ENCODE measurements at places on chromosomes 5 and 9.

- peaks cover 6% of the 10 kb centered on the region for H3K4me1 ChIP-seq
- peaks cover 4% of the 10 kb centered on the region for H3K27me3 ChIP-seq
- no peak overlapping the region for H3K4me3 ChIP-seq
- no peaks in the 10 kb centered on the region for H3K36me3 ChIP-seq
Observed at GRCh38 chr9:121876658-121877271, 216.3 kb downstream of the TTLL11 start.

DNA sequence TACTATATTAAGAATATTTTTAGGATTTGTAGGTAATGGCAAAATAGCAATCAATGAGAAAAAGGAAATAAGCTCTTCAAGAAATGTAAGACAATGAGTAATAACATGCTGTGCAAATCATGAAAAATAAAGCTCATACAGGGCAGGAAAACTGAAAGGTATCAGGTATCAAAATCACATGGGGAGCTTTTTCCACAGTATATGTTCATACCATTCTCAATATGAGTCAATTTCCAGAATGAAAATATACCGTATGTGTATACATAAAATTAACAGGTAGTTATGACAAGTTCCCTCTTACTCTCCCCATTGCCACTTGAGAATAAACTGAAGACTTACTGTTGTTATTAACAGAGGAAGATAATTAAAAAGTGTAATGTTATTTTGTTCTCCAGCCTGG is 35.9 kb downstream of the EFCAB9 start:
- no peak overlapping the region for H3K27ac ChIP-seq
- no peak for DNase-seq
- no peaks in the 10 kb centered on the region for H3K27me3 ChIP-seq

DNA sequence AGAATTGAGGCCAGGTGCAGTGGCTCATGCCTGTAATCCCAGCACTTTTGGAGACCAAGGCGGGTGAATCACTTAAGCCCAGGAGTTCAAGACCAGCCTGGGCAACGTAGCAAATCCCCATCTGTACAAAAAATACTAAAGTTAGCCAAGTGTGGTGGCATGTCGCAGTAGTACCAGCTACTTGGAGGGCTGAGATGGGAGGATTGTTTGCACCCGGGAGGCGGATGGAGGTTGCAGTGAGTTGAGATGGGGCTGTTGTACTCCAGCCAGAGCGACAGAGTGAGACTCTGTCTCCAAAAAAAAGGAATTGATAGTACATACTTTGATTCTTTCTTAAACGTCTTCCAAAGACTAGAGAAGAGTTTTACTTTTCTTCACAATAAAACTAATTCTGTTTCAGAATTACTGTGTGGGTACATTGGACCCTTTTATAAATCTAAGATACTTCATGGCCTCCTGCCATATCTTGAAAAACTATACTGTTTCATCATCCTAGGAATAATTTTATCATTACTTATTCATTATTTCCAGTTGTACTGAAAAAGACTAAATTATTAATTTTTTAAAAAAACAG is 132.0 kb upstream of the GRHPR start:
- H3K27ac ChIP-seq, result peak overlapping the region; percentile 57
- no peaks in the 10 kb centered on the region for H3K36me3 ChIP-seq
- H3K4me1 ChIP-seq, result peaks cover 2% of the 10 kb centered on the region
- no peaks in the 10 kb centered on the region for H3K27me3 ChIP-seq

DNA sequence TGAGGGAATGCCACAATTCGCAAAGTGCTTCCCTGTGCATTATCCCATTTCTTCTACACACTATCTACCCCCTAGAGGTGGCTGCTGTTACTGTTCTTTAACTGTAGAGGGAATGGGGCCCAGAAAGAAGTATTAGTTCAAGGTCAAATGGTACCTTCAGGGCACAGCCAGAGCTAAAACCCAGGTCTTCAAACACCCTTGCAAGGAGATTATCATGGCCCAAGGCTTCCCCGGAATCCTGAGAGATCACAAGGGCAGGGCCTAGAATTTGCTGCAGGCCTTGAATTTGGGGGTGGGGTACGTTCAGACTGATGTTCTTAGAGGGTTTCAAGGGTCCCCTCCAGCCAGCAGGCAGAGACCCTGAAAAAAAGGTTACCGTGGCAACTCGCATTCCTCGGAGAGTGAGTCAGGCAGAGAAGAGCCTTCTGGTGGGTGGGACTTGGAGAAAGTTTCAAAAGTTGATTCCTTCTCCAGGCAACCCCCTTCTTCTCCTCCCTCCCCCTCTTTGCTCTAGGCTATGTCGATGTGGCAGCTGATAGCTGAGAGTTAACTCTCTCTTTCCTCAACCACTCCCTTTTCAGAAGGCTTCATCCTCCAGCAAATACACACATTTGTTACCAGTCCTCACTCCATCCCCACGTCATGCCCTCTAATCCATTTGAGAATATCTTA is 1.9 kb downstream of the SPARC start:
- H3K4me1 ChIP-seq, result peaks cover 21% of the 10 kb centered on the region
- H3K27me3 ChIP-seq, result no peaks in the 10 kb centered on the region
- H3K27ac ChIP-seq, result peak overlapping the region; percentile 90
- DNase-seq, result peak; percentile 99
- H3K36me3 ChIP-seq, result peaks cover 21% of the 10 kb centered on the region
- H3K4me3 ChIP-seq, result peak overlapping the region; percentile 86

GRCh38 chr9:1880038-1880565 is 135.0 kb upstream of the SMARCA2 start:
- no peaks in the 10 kb centered on the region for H3K27me3 ChIP-seq
- no peak overlapping the region for H3K27ac ChIP-seq
- DNase-seq, result no peak
- H3K4me3 ChIP-seq, result no peak overlapping the region
- no peaks in the 10 kb centered on the region for H3K4me1 ChIP-seq
- no peaks in the 10 kb centered on the region for H3K36me3 ChIP-seq

GRCh38 chr9:81234924-81235610 is 454.3 kb downstream of the TLE1 start:
- no peak for DNase-seq
- H3K4me1 ChIP-seq, result no peaks in the 10 kb centered on the region
- H3K4me3 ChIP-seq, result no peak overlapping the region
- no peak overlapping the region for H3K27ac ChIP-seq

GRCh38 chr9:121308765-121309164 is 40.8 kb downstream of the GSN start:
- no peak overlapping the region for H3K27ac ChIP-seq
- H3K4me1 ChIP-seq, result no peaks in the 10 kb centered on the region
- no peak overlapping the region for H3K4me3 ChIP-seq
- peaks cover 72% of the 10 kb centered on the region for H3K36me3 ChIP-seq

DNA sequence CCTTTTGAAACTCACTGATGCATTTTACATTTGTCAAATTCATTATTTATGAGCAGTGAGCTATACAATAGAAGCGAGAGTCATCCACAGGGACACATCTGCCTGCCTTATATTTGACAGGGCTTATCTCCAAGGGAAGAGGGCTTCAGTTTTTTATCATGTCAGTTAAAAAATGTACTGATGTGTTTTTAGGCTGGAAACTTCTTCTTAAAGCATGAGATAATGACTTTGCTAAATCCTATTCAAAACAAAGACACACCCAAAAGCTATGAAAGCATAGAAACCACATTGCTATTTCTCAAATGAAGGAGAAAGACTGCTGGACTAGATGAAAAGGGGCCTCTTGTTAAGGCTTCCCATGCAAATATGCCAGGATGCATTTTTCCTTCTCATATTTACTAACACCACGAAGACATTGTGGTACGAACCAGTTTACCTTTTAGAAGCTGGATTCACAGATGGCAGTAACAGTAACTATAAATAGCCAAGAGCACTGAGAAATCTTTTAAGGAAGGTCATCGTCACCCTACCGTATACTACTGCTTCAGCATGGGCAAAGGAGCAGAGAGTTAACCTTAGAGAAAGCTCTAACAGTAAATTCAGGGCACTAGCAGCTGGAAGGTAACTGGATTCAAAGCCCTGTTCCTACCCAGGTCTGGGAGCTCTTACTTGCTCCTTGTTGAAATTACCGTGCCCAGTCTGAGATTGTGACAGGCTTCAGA is 86.3 kb upstream of the IFNK start:
- H3K4me1 ChIP-seq, result peaks cover 2% of the 10 kb centered on the region
- H3K4me3 ChIP-seq, result no peak overlapping the region
- H3K27ac ChIP-seq, result no peak overlapping the region
- H3K27me3 ChIP-seq, result no peaks in the 10 kb centered on the region
- no peak for DNase-seq
- H3K36me3 ChIP-seq, result no peaks in the 10 kb centered on the region

GRCh38 chr5:89968958-89969381 is 440.6 kb downstream of the CETN3 start:
- H3K4me1 ChIP-seq, result no peaks in the 10 kb centered on the region
- no peaks in the 10 kb centered on the region for H3K36me3 ChIP-seq

DNA sequence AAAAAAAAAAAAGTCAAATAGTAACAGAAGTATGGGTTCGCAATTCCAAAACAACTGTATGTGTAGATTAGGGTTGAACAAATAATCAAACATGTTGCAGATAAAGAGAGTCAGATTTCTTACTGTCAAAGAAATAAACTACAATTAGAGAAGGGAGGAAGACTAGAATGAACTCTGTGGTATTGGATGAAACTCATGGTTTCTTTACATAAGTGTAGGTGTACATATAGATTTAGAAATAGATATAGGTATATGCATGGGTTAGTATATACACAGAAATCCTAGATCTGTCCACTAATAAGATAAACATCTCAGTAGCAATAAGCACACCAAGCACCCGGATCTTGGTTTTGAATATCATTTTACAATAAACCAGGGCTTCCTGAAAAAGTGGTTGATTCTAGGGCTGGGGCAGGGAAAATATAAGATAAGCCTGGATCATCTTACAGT is 21.3 kb downstream of the DTWD2 start:
- H3K4me1 ChIP-seq, result peaks cover 11% of the 10 kb centered on the region
- no peaks in the 10 kb centered on the region for H3K36me3 ChIP-seq
- no peak for DNase-seq
- H3K4me3 ChIP-seq, result no peak overlapping the region
- no peaks in the 10 kb centered on the region for H3K27me3 ChIP-seq
- no peak overlapping the region for H3K27ac ChIP-seq

DNA sequence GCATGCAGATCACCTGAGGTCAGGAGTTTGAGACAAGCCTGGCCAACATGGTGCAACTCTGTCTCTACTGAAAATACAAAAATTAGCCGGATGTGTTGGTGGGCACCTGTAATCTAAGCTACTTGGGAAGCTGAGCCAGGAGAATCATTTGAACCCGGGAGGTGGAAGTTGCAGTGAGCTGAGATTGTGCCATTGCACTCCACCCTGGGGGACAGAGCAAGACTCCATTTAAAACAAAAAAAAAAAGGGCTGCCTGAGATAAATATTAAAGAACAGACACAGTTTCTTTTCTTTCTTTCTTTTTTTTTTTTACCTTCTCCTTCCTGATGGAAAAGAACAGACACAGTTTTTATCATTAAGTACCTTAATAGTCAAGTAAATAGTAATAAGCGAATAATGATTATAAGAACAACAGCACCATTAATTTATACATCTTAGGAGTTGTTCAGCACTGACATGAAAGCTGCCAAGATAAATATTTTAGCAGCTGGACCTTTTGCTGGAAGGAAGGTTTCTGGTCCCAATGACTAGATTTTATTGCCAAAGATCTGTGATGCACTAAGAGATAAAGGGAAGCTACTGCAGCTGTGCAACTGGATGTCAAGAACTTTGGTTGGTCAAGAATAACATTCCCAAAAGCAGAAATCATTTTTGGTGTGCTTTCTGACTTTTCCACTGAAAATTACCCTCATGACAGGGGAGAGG is 7.0 kb downstream of the CENPP start:
- H3K27ac ChIP-seq, result no peak overlapping the region
- H3K36me3 ChIP-seq, result peaks cover 5% of the 10 kb centered on the region
- no peak for DNase-seq
- no peak overlapping the region for H3K4me3 ChIP-seq
- no peaks in the 10 kb centered on the region for H3K27me3 ChIP-seq

DNA sequence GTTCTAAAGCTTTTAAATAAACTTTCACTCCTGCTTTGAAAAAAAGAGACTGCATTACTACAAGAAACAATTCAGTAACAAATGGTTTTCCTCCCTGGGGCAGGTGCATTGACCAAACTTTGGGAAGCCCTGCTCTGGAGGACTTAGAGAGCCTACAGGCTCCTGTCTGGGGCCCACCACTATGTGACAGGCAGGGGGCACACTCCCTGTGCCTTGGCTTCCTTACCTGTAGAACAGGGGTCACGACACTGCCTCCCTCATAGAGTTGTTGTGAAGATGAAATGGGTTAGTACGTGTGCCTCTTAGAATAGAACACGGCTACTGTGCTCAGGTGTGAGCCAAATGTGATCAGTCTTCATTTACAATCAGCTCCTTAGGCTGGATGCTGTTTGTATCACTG is 130.1 kb downstream of the GPBP1 start:
- no peak overlapping the region for H3K27ac ChIP-seq
- H3K4me1 ChIP-seq, result peaks cover 3% of the 10 kb centered on the region
- no peaks in the 10 kb centered on the region for H3K27me3 ChIP-seq
- no peak overlapping the region for H3K4me3 ChIP-seq

DNA sequence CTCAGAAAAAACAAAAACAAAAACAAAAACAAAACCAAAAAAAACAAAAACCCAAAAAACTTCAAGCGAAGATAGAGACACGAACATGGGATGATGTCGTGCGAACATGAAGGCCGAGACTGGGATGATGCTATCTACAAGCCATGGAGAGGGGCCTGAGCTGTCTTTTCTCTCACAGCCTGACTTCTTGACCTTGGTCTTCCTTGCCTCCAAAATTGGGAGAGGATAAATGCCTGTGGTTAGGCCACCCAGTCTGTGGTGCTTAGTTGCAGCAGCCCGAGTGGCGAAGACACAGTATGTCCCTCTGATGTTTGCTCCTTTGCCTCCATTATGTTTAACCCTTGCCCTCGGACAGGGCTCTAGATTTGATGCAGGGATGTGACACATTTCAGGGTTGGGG is 130.4 kb upstream of the BASP1 start:
- H3K27me3 ChIP-seq, result no peaks in the 10 kb centered on the region
- no peak overlapping the region for H3K27ac ChIP-seq
- H3K4me3 ChIP-seq, result no peak overlapping the region
- peaks cover 4% of the 10 kb centered on the region for H3K4me1 ChIP-seq
- H3K36me3 ChIP-seq, result no peaks in the 10 kb centered on the region
- peak; percentile 96 for DNase-seq

DNA sequence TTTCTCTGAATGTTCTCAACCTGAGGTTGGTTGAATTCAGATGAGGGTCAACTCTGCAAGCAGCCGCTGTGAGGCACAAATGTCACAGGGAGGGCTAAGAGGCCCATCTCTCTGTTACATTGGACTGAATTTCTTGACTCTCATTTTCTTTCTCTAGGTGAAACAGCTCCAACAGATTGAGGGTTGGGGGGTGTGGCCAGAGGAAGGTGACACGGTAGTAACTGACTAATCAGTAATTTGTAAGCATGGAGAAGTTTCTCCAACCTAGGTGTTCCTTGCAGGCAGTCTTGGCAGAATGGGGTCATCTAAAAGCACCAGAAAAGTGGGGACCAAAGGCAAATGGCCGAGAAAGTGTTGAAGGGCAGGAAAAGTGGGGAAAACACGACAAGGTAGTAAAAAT is 16.8 kb downstream of the CCT5 start:
- no peak for DNase-seq
- H3K4me3 ChIP-seq, result no peak overlapping the region
- H3K27me3 ChIP-seq, result no peaks in the 10 kb centered on the region
- peaks cover 10% of the 10 kb centered on the region for H3K4me1 ChIP-seq
- H3K27ac ChIP-seq, result peak overlapping the region; percentile 31
